Aorta (tissue), 5 donors: ENCODE measurements at places on chromosomes 12 and 14. TPM values are rescaled to one million over a fixed set of nuclear protein-coding genes. Genes with fewer than 3 reads are reported as not detected.
A peak's percentile ranks its signal among the peaks of the same experiment; 100 is the strongest.

ULK1 gene
- polyA plus RNA-seq: 43.6 TPM

CDKN1B gene
- 64.3 TPM for polyA plus RNA-seq

USP15 gene
- polyA plus RNA-seq: 16.3 TPM

NFATC4 gene
- 572 TPM for polyA plus RNA-seq

OTX2 gene
- polyA plus RNA-seq: not detected

OR6C3 gene
- polyA plus RNA-seq: not detected

SENP1 gene
- 6.0 TPM for polyA plus RNA-seq

IAPP gene
- 0.36 TPM for polyA plus RNA-seq

LHX5 gene
- not detected for polyA plus RNA-seq

RPGRIP1 gene
- polyA plus RNA-seq: 0.25 TPM

NEMP1 gene
- 5.8 TPM for polyA plus RNA-seq

SLCO1A2 gene
- polyA plus RNA-seq: not detected

- no peak for DNase-seq
Observed at GRCh38 chr12:16530268-16530850, 75.6 kb downstream of the LMO3 start.

GRCh38 chr12:29599381-29599780, 101.9 kb upstream of the OVCH1 start:
- DNase-seq: no peak

DNA sequence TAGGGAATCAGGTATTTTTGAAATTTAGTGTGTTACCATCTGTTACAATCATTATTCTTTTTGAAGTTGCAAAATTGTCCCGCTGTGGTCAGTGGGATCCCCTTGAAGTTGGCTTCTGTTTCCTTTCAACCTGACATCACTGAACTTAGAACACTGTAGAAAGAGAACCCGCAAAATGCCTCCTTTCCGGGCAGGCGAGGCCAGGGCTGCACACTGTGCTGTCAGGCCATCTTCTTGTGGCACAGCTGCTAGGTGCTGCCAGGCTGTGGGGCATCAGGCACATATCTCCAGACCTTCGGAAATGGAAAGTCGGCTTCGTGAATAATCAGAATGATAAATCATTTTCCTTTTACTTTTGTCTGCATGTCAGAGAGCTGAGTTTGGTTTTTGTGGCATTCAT, 103.5 kb downstream of the GLT1D1 start:
- no peak for DNase-seq

GRCh38 chr12:41587574-41587973, 399.5 kb downstream of the PDZRN4 start:
- no peak for DNase-seq

DNA sequence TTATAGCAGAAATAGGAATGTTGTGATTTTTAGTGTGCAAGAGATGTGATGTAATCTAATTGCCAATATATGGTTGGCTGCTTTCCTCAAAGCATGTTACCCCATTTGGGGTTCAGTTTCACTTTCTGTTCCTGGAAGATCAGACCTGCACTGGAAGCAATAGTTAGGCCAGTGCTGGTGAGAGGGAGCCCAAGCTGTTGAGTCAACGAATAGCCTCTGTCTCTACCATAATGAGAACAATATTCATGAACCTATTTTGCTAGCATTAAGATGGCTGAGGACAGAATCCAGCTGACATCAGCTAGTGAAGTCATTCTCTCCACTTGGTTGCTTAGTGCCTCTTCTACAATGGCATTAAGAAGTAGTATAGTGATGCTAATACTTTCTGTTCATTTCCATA, 379.9 kb upstream of the DCN start:
- DNase-seq: no peak

DNA sequence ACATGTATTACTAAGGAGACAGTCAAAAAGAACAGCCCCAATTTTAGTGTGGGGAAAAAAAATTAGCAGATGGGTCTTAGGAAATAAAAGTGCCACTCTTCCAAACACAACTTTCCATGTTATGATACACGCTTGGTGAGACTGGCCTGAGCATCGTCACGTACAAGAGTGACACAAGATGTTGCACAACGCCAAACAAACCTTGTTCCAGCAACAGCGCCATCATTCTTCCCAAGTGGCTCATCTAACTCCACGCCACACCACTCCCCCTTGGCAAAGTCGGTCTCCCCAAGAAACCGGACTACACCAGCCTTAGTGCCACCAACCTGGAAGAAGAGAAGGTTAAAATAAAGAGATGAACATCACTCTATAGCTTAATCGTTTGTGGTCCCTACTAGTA, 58.7 kb downstream of the CLIP1 start:
- no peak for DNase-seq

- no peak for DNase-seq
Observed at GRCh38 chr12:107493666-107494065, 191.9 kb upstream of the PWP1 start.

DNA sequence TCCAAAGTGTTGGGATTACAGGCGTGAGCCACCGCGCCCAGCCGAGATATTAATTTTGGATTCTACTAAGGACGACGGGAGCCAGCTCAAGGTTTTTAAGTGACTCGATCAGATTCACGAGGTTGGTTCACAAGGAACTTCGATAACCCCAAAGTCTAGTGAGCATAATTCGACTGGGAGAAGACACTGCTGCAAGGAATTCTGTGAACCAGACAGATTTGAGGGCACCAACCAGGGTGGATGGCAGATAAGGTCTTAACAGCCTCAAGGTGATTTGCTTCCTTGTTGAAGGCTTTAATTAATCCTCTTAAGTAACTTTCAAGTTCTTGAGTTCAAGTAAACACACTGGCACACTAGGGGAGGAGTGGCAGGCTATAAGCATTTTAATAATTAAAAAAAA, 1.1 kb upstream of the KLHDC2 start:
- DNase-seq: no peak

GRCh38 chr12:123365025-123365917, 624 bp upstream of the SBNO1 start:
- DNase-seq: peak; percentile 99

GRCh38 chr14:54638135-54638446, 71.2 kb downstream of the SAMD4A start:
- no peak for DNase-seq

DNA sequence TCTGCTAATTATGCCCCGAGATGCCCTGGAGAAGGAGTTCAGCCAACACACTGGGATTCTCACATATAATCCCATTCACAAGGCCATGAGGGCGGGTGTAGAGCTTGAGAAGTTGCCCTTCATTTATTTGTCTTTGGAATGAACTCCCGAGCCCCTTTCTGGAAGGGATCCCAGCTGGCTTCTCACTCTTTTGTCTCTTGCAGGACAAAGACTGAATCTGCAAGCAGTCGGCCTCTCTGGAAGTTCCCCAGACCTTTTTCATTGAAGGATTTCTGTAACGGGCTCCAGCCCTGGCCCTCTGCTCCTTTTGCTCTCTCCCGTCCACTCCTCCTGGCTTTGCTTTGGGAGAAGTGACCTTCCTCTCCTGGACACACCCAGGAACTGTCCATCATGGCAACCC, 163.3 kb upstream of the SFSWAP start:
- DNase-seq: no peak

GRCh38 chr14:67186789-67187584, 2.3 kb upstream of the GARIN2 start:
- no peak for DNase-seq

- no peak for DNase-seq
Observed at GRCh38 chr12:81257947-81258551, 180.2 kb downstream of the ACSS3 start.

GRCh38 chr12:124231980-124232653, 62.8 kb upstream of the RFLNA start:
- DNase-seq: no peak

DNA sequence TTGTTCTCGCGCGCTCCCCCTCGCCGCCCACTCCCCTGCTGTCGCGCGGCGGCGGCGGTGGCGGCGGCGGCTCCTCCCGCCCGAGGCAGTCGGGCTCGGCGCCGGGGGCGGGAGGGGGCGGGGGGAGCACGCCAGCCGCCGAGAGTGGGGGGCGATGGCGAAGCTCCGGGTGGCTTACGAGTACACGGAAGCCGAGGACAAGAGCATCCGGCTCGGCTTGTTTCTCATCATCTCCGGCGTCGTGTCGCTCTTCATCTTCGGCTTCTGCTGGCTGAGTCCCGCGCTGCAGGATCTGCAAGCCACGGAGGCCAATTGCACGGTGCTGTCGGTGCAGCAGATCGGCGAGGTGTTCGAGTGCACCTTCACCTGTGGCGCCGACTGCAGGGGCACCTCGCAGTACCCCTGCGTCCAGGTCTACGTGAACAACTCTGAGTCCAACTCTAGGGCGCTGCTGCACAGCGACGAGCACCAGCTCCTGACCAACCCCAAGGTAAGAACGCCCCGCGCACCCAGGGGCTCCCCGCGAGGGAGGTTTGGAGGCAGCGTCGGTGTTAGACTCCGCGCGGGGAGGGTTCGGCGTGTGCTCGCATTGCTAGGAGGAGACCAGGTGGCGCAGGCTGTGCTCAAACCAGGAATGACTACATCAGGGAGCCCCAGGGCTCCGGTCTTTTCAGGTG, 629 bp downstream of the KCNMB4 start:
- peak; percentile 50 for DNase-seq

- no peak for DNase-seq
Observed at GRCh38 chr12:108090932-108091678, 38.0 kb upstream of the WSCD2 start.

DNA sequence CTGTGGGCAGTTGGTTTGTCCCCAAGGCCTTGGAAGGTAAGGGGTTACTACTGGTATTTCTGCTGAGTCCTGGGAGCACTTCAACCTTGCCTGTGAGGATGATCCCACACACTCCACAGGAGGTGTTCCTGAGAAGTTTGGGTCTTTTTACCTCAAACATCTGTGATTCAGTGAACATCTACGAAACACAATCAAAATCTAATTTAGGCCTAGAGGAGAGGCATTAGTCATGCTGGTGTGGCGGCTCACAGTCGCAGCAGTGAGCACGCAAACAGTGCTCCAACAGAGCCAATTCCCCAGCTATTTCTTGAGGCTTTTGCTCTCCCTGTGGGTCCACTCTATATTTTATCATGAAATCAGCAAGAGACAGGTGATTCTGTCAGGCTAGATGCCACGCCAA, 107.6 kb downstream of the APAF1 start:
- DNase-seq: no peak

- DNase-seq: no peak
Observed at GRCh38 chr12:96457191-96457930, 32.0 kb upstream of the CFAP54 start.

DNA sequence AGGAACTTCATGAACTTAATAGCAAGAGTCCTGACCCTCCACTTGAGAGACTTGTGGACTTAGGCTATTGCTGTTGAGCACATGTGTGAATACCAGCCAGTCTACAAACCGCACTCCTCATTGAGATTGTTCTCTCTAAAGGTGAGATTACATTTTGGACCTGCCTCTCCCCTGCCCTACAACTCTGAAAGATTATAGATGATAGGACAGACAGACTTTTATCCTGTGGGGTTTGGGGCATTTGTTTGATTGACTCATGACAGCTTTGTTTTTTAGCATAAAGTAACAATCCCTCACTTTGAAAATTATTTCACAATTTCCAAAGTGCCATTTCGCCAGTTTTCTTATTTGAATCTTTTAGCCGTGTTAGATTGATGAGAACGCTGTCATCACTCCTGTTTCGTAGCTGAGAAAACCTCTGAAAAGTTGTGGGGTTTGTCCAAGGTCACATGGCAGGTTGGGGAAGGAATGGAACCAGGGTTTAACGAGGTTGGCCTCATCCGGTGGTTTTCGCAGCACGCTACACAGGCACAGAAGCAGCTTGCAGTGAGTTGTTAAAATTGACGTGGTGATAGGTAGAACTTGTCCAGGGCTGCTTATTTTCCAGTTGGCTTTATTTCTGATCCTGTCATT, 836 bp downstream of the EVL start:
- DNase-seq: no peak

- peak; percentile 94 for DNase-seq
Observed at GRCh38 chr14:23953464-23954278, at the start of gene DHRS4. TSS of gene DHRS4 (plus strand) at chr14:23953770. CDS start at chr14:23953789, 19 bp downstream.

- peak; percentile 83 for DNase-seq
Observed at GRCh38 chr14:21024585-21025370, at the start of gene NDRG2. TSS of gene NDRG2 (minus strand) at chr14:21025061. CDS start at chr14:21023315, 1,746 bp downstream.

- DNase-seq: no peak
Observed at GRCh38 chr12:56339158-56339422, 406 bp downstream of the IL23A start.

DNA sequence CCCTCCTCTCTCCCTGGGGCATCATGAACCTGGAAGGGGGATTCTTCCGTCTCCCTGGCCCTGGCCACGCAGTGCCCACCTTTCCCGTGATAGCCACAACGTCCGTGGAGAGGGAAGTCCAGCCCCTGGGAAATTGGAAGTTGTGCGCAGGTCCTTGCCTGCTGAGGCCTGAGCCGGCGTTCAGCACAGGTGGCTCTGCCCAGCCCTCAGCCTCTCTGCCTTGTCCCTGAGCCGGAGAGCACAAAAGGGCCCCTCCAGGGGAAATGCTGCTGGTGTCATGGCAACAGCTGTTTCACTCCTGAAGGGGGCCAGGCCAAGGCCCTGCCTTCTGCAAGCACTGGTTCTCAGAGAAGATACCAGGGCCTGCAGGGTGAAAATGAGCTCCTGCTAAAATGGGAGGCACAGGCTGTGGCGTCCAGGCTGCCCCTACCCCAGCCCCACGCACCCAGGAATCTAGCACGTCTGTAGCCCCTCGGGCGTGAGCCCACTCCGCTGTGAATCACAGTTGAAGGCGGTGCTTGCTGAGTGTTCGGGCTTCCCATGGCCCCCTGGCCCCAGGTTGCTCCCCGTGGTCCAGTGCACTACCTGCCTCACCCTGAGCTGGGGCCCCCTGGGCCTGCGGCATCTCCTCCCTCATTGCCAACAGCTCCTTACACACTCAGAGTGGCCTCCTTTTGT, 149.4 kb downstream of the ADGRD1 start:
- DNase-seq: no peak
